ENCODE measurements at places on chromosomes 6 and 20. TPM values are rescaled to one million over a fixed set of nuclear protein-coding genes. Genes with fewer than 3 reads are reported as not detected.
A peak's percentile ranks its signal among the peaks of the same experiment; 100 is the strongest.

DNA sequence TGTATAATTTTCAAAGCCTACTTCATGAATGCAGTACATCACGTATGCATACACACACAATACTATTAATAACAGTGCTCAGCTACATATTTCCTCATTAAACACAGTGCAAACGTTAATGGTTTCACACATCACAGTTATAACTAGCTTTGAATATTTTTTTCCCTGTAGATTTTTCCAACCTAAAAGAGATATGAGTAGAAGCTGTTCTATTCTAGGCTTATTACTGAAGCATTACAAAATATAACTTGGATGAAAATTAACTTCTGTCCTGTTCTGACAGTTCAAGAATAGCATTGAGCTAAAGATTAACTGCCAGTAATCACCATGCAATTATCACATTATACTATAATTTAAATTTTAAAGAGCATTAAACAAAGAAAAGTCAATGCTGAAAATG is 6.2 kb downstream of the LMBRD1 start:
- peaks cover 46% of the 10 kb centered on the region for H3K4me1 ChIP-seq
- H3K27me3 ChIP-seq = no peaks in the 10 kb centered on the region
- peaks cover 4% of the 10 kb centered on the region for H3K36me3 ChIP-seq
- no peak overlapping the region for H3K4me3 ChIP-seq

DNA sequence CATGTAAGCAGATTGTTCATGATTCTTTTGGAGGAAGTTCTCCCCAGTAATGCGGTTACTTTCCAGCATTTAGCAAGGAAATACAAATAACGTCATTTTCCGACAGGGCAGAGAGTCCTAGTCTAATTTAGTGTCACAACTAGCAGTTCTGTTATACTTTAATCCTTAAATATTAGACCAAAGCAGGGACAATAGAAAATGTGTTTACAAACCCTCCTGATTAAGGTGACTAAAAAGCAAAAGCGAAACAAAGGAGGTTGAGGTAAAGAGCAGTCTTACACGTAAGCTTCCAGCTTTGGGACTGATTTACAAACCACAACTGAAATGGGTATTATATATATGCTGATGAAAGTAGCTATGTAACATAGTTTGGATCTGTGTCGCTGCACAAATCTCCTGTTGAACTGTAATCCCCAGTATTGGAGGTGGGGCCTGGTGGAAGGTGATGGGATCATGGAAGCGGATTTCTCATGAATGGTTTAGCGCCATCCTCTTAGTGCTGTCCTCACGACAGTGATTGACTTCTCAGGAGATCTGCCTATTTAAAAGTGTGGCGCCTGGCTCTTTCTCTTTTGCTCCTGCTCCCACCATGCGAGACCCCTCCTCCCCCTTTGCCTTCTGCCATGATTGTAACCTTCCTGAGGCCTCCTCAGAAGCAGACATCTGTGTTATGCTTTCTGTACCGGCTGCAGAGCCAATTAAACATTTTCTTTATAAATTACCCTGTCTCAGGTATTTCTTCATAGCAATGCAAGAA is 81.9 kb downstream of the PLCB1 start:
- H3K4me3 ChIP-seq = no peak overlapping the region
- no peak for DNase-seq
- no peaks in the 10 kb centered on the region for H3K27me3 ChIP-seq
- peaks cover 49% of the 10 kb centered on the region for H3K4me1 ChIP-seq
- no peak overlapping the region for H3K27ac ChIP-seq

DNA sequence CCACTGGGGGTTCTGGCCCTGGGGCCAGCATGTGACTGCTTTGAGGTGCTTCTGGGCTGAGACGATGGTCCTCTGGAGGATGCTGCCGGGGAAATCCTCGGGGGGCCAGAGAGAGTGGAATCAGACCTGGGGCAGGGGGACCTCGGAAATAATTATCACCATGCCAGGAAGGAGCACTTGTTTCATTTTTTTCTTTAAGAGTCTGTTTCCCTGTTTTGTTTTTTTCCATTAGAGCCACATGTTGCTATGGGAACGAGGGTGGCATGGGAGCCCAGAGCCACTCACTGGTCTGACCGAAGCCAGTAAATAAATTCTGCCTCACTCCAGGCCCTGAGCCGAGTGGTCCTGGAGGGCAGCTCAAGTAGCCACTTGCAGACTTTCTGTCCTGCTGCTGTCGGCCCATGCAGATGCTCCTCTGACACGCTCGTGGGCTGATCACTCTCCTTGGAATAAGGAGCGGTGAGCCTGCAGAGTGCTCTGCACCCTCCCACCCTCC is 365.1 kb downstream of the ZFAND3 start:
- peak; percentile 24 for DNase-seq
- H3K27me3 ChIP-seq = no peaks in the 10 kb centered on the region
- H3K4me1 ChIP-seq = peaks cover 3% of the 10 kb centered on the region
- H3K4me3 ChIP-seq = no peak overlapping the region

DNA sequence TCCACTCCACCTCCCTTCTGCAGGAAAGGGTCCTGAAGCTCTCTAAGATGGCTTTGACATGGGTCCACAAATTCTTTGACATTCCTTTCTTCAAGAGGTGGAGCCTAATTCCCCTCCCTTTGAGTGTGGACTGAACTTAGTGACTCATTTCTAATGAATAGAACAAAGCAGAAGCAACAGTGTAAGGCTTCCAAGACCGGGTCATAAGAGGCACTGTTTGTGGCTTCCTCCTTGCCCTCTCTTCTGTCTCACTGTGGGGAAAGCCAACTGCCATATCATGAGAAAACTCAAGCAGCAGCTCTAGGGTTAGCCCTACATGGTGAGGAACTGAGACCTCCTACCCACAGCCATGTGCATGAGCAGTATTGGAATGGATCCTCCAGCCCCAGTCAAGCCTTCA is 5.9 kb upstream of the CDK5RAP1 start:
- no peak overlapping the region for H3K4me3 ChIP-seq
- DNase-seq = no peak
- H3K27me3 ChIP-seq = no peaks in the 10 kb centered on the region
- H3K27ac ChIP-seq = no peak overlapping the region
- peaks cover 5% of the 10 kb centered on the region for H3K4me1 ChIP-seq
- H3K36me3 ChIP-seq = peaks cover 29% of the 10 kb centered on the region

- H3K27me3 ChIP-seq = peaks cover 71% of the 10 kb centered on the region
- no peak overlapping the region for H3K4me3 ChIP-seq
- H3K36me3 ChIP-seq = no peaks in the 10 kb centered on the region
- peak; percentile 70 for DNase-seq
These were observed 89.8 kb upstream of the PAX1 start for GRCh38 chr20:21615617-21616080.

- H3K27me3 ChIP-seq = no peaks in the 10 kb centered on the region
- DNase-seq = no peak
- no peak overlapping the region for H3K4me3 ChIP-seq
- H3K27ac ChIP-seq = no peak overlapping the region
- H3K36me3 ChIP-seq = no peaks in the 10 kb centered on the region
- H3K4me1 ChIP-seq = peaks cover 34% of the 10 kb centered on the region
These were observed 659 bp downstream of the TAF4 start for GRCh38 chr20:62064770-62065673.

GRCh38 chr6:126093108-126093507 is 106.8 kb downstream of the TRMT11 start:
- H3K4me1 ChIP-seq = no peaks in the 10 kb centered on the region
- H3K4me3 ChIP-seq = no peak overlapping the region
- H3K27ac ChIP-seq = no peak overlapping the region

GRCh38 chr6:94894300-94894699 is 683.0 kb upstream of the MANEA start:
- no peak for DNase-seq
- H3K4me3 ChIP-seq = no peak overlapping the region
- H3K36me3 ChIP-seq = no peaks in the 10 kb centered on the region

- H3K27ac ChIP-seq = no peak overlapping the region
- no peak for DNase-seq
- no peaks in the 10 kb centered on the region for H3K27me3 ChIP-seq
- H3K4me3 ChIP-seq = no peak overlapping the region
- peaks cover 11% of the 10 kb centered on the region for H3K36me3 ChIP-seq
These were observed 24.5 kb downstream of the BCAS4 start for GRCh38 chr20:50819349-50819748.

DNA sequence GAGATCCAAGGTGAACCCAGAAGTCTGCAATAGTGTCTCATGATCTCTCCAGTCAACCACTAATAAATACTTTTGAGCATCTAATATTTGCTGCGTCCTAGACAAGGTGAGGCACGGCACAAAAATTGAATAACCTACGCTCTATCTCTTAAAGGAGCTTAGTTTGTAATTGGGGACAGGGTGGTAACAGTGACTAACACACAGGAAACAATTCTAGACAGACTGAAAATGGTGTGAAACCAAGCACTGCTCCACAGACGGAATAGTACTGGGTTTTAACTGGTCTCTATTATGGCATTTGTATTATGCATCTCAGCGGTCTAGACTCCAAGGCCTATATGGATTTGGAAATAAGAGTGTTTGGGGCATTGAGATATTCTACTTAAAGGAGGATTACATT is 120.1 kb downstream of the CLIC5 start:
- no peak for DNase-seq
- H3K27ac ChIP-seq = no peak overlapping the region
- H3K4me3 ChIP-seq = no peak overlapping the region
- peaks cover under 1% of the 10 kb centered on the region for H3K4me1 ChIP-seq
- no peaks in the 10 kb centered on the region for H3K36me3 ChIP-seq
- no peaks in the 10 kb centered on the region for H3K27me3 ChIP-seq

DNA sequence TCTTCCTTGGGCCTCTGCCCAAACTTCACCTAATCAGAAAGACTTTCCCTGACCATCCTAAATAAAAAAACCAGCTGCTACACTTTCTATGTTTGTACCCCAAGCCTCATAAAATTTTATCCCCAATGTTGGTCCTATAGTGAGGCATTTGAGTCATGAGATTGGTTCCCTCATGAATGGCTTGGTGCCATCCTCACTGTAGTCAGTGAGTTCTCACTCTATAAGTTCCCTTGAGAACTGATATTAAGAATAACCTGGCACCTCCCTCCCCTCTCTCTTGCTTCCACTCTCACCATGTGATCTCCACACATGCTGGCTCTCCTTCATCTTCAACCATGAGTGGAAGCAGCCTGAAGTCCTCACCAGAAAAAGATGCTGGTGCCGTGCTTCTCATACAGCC is 316.9 kb upstream of the PRDM1 start:
- peaks cover 9% of the 10 kb centered on the region for H3K27me3 ChIP-seq
- no peak overlapping the region for H3K4me3 ChIP-seq
- H3K36me3 ChIP-seq = no peaks in the 10 kb centered on the region
- H3K27ac ChIP-seq = no peak overlapping the region
- DNase-seq = no peak
- H3K4me1 ChIP-seq = no peaks in the 10 kb centered on the region

- DNase-seq = no peak
- H3K27me3 ChIP-seq = no peaks in the 10 kb centered on the region
- H3K27ac ChIP-seq = no peak overlapping the region
- peaks cover 16% of the 10 kb centered on the region for H3K4me1 ChIP-seq
- no peak overlapping the region for H3K4me3 ChIP-seq
These were observed 2.8 kb upstream of the ZSWIM1 start for GRCh38 chr20:45878076-45878761.

DNA sequence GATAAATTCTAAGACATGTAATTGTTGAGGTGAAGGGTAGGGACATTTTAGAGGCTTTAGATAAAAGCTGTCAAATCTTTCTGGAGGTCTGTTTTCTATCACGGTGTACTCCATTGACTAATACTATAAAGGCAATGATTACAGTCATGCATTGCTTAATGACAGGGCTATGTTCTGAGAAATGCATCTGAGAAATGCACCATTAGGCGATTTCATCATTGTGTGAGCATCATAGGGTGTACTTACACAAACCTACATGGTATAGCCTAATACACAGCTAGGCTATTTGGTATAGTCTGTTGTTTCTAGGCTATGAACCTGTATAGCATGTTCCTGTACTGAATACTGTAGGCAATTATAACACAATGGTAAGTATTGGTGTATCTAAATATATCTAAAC is 71.3 kb upstream of the FYN start:
- H3K27me3 ChIP-seq = no peaks in the 10 kb centered on the region
- no peaks in the 10 kb centered on the region for H3K4me1 ChIP-seq
- DNase-seq = no peak

- no peaks in the 10 kb centered on the region for H3K4me1 ChIP-seq
- no peaks in the 10 kb centered on the region for H3K27me3 ChIP-seq
- H3K4me3 ChIP-seq = no peak overlapping the region
- H3K36me3 ChIP-seq = peaks cover 2% of the 10 kb centered on the region
- DNase-seq = no peak
These were observed 16.8 kb upstream of the BICRAL start for GRCh38 chr6:42764911-42765648.

DNA sequence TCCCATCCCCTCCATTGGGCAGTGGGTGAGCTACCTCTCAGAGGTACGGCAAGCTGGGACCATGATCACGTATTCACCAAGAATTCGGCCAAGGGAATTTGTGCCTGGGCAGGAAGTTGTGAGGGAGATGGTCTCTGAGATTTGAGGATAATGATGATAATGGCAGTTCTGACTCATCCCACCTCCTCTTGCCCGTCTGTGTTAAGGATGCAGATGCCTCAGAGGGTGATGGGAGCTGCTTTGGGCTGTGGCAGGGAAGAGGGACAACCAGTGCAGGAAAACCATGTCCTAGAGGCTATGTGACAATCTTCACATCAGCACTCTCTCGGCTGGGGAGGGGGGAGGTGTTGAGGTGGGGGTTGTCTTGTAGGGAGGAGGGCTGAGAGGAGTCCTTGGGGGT is 4.3 kb downstream of the TGM6 start:
- H3K27ac ChIP-seq = no peak overlapping the region
- H3K36me3 ChIP-seq = no peaks in the 10 kb centered on the region
- no peak for DNase-seq
- H3K4me1 ChIP-seq = no peaks in the 10 kb centered on the region
- H3K4me3 ChIP-seq = no peak overlapping the region

SMOC2 gene
- 4.8 TPM for total RNA-seq

HCRTR2 gene
- total RNA-seq = 0.18 TPM

DHX16 gene
- 25.2 TPM for total RNA-seq

CD83 gene
- total RNA-seq = 7.2 TPM

TFAP2D gene
- total RNA-seq = not detected

All from mesothelial cell of epicardium (in vitro differentiated cells).